ENCODE measurements at places on chromosomes 6 and 20.

GRCh38 chr6:135105710-135106109 is 51.1 kb upstream of the HBS1L start:
- DNase-seq, result no peak

DNA sequence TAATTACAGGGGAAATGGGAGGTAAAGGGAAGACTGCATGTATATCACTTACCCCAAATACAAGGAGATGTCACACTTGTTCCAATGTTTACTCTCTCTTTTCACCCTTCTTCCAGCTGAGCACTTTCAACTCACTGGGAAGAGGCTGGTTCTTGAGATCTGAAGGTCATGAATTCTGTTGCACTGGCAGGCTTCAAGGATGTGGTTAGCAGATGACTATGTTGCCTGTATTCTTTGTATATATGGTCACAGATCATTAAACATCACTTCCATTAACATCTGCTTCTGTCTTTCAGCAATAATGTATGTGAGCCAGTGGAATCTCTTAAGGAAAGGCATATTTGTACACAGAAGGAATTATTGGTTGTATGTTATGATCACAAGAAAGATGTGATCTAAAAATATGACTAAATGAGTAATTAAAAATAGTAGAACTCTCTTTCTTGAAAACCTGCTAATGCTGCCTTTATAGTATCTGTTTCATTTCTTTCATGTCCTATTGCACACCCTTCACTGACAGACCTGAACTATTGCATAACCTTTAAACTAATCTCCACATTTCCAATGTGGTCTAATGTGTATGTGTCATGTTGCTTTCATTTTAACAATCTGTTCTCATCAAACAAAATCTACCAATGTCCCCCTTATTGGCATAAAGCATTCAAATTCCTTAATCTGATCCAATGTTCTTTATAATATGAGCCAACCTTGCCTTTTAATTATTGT is 131.4 kb upstream of the EPHA7 start:
- DNase-seq, result no peak

- no peak for DNase-seq
Observed at GRCh38 chr6:41455818-41456217, 90.4 kb upstream of the FOXP4 start.

DNA sequence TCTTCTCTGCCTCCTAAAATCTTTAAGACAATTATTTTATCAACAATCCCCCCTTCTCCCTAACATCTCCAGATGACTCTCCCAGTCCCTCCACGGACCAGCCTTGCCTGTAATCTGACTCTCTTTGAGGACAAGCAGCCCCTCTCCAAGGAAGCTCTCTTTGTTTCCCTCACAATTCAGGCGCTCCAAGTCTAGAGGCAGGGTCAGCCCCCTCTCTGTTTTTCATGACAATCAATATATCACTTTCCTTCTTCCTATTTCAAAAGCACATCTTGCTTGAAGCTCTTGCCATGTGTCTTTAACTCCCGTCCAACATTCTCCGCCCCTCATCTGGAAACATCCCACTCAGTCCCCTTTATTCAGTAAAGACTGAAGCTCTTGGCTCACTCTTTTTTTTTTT is 393.4 kb upstream of the SULF2 start:
- no peak for DNase-seq

DNA sequence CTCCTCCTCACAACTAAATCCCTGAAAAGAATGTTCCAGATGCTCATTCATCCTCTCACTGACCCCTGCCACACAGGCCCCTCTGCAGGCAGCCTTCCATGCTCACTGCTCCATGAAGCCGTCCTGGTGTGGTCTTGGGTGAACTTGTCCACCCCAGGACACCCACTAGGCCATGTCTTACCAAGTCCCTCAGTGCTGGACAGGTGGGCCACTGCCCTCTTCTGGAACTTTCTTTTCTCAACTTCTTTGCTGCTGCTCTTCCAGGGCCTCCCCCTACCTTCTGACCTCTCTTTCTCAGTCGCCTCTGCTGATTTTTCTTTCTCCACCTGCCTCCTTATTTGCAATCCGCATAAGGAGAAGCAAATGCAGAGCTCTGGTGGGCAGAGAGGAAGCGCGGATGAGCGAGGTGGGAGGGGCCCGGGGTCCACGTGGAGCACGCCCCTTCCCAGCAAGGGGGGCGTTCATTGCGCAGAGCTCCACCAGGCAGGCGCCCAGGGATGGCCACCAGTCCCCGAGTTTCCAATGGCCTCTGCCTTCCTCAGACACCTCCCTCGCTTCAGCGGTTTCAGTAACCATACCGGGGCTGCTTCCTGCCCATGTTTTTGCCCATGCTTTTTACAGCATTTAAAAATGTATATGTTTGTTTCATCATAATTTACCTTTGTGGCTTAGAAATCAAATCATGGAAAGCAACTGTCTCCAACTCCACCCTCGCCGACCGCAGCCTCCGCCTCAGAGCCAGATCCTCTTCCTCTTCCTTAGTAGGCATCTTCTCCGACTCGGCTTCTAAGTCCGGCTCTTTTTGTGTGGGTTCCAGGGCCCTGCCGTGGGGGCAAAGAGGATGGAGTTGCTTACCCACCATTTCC is 129.6 kb downstream of the ZDHHC14 start:
- DNase-seq, result no peak

DNA sequence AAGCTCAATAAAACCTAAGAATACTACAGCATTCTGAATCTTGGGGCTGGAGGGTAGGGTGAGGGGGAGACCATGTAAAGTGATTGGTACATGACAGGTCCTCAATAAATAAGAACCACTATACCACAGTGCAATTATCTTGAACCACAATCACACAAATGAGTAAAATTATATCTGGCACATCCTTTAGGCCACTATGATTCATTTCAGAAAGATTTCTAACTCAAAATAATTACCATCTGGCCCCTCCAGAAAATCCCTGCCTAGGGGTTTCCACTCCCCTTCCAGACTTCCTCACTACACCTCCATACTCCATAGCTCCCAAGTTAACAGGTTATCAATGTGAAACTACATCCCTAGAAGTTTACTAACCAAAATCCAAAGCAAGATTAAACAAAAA is 19.7 kb downstream of the AKIRIN2 start:
- no peak for DNase-seq

DNA sequence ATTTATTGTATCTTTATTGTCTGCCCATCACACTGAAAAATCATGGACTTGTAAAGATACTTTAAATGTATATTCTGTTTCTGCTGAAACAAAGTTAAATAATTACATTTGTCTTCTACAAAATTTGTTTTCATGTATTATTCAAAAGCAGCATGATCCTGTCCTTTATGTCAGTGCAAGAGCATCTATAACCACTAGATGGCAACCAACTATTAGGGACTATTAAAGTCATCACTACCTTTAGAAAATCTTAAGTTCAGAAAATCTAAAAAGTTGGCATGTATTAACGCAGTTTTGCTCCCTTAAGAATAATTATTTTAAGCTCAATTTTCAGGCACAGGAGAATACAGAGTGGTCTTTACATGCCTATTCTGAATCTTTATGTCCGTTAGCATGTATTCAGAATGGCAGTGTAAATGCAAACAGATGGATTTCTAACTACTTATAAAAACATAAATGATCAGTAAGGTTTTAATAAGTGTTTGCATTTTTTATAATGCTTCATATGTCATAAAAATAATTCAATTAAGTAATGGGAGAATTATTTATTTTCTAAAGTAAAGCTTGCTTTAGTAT is 17.8 kb downstream of the TMEM30A start:
- no peak for DNase-seq

- no peak for DNase-seq
Observed at GRCh38 chr6:105522626-105523322, 119.9 kb upstream of the PREP start.

- DNase-seq, result no peak
Observed at GRCh38 chr20:41287327-41287726, 30.2 kb downstream of the ZHX3 start.

- DNase-seq, result no peak
Observed at GRCh38 chr6:158960026-158960425, 40.0 kb downstream of the RSPH3 start.

DNA sequence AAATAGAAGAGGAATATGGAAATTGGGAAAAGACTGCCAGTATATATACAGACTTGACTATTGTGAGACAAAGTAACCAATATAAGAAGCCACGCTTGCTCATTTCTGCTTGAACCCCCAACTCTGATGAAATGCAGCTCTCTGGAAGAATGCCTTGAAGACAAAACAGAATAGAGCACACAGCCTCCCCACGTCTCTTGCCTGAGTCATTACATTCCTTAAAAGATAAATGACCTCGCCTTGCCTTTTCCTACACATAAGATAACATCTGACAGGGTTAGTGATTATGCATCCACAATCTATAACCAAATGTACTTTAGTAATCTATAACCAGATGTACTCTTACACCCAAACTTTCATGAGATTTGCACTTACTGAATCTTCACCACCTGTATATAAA is 141.1 kb upstream of the EEF1E1 start:
- no peak for DNase-seq

DNA sequence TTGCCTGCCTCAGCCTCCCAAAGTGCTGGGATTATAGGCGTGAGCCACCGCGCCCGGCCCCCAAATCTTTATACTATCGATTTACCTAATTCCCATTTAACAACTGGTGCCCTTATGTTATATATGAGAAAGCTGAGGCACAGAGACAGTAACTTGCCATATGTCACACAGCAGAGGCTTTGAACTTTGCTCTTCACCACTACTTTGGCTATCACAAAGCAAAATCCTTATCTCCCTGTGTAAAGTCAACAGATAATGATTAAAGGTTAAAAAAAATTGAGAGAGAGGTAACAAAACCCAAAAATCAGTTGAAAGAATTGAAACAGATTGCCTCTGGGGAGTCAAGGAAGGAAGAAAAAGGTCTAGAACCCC is 22.3 kb downstream of the ILRUN start:
- no peak for DNase-seq

GRCh38 chr6:163185744-163186143 is 228.8 kb upstream of the QKI start:
- DNase-seq, result no peak

- DNase-seq, result no peak
Observed at GRCh38 chr6:155645325-155645724, 189.7 kb upstream of the NOX3 start.

GRCh38 chr20:23027721-23028120 is 7.4 kb upstream of the SSTR4 start:
- DNase-seq, result no peak

DNA sequence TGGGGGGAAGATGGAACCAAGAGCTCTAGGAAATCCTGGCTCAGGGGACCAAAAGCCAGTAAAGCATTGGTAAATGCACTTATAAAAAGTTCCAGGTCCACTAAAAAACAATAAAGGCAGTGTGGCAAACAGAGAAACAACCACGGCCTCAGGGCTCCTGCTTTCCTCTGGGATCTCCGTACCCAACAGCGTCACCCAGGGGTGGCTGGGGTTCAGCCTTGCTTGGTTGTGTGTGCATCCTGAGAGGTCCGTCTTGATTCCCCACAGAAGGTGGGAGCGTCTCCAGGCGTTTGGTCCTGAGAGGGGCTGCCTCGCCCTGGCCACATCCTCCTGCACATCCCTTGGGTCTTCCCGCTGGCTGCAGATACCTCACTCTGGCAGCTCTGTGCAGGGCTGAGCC is 60.6 kb downstream of the SMOC2 start:
- no peak for DNase-seq

DNA sequence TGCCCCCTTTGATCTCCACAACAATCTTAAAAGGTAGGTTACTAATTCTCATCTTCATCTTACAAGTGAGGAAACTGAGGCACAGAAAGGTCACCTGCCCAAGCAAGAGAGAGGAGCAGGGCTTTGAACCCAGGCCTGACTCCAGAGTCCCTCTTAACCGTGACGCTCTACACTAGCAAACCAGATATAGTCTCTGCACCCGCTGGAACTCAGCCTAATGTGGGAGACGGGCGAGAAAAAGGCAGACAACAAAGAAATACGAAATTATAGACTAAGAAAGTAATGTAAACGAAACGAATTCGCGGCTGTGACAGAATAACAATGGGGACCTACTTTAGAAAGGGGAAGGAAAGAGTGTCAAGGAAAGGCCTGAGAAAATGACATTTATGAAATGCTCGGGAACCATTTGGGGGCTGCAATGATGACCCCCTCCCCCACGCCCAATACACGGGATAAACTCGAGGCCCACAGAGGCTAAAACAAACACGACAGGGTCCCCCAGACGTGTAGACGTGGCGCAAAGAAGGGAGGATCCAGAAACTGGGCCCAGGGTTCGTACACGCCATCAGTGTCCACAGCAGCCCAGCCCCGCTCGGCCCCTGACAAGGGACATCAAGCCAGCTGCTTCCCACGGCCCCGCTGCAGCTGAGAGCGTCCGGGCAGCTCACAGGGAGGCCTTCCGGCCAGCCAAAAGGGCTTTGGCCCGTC is 637 bp downstream of the TRPC4AP start:
- no peak for DNase-seq

DNA sequence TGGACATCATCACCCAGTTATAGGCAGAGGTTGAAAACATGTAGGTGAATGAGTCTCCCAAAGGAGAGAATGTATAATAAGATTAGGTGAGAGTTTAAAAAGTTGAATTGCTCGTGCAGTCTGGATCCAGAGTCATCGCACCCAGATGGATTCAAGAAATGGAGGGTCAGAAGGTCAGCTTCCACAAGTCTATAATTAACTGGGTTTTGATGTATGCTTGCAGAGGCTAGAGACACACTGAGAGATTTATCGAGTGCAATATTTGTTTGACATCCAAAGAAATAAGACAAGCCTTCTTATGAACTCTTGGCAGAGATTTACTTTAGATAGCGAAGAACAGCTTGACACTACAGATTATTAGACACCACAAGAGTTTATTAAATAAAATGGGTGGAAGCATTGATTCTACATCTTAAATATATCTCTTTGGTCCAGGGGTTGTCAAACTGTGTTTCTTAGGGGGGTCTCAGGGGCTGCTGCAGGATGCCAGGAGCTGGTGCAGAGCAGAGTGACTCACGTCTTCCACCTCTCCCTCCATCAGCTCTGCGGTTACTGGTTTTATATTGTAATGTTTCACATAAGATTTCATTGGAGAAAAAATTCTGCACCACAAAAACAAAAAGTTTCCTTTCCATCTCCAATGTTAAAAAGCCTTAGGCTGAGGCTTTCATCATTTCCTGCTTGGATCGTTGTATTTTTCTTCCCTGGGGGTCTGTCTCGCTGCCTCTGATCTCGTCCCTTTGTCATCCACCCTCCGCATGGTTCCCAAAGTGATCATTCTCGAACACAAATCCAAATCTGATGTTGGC is 176.2 kb upstream of the AHI1 start:
- DNase-seq, result no peak

GRCh38 chr6:135707426-135707825 is 144.1 kb upstream of the PDE7B start:
- DNase-seq, result no peak

DNA sequence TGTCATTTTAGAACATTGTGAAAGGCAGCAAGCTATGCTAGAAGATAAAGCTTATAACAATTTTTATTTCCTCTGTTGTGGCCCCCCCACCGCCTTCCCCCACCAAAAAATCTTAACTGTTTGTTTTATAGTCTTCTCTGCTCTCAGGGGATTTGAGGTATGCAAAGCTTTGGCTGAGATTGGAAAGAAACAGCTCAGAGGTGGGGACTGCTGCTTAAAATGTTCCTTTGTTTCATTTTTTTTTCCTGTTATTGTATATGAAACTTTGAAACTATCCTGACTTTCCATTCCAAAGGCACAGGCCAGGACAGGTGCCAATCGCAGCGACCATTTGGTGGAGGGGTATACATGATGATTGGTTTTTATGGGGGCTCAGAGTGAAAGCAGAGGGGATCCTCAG is 114.7 kb upstream of the PHACTR1 start:
- no peak for DNase-seq

- no peak for DNase-seq
Observed at GRCh38 chr20:5696011-5696559, 54.1 kb upstream of the SHLD1 start.

GRCh38 chr6:38688579-38689087 is 14.3 kb downstream of the GLO1 start:
- DNase-seq, result no peak

Measured in activated T-helper 1 cell treated with anti-CD3 and anti-CD28 coated beads, Interleukin-2, amount 50 U/mL, for 16 hours (primary cell).